GM12864 (cell line): ENCODE measurements at places on chromosomes 2 and 18.

- no peak for DNase-seq
These were observed 27.1 kb downstream of the C2orf76 start for GRCh38 chr2:119339562-119339923.

- DNase-seq, result no peak
These were observed 136.4 kb downstream of the LRRC30 start for GRCh38 chr18:7367336-7367735.

- DNase-seq, result no peak
These were observed 43.0 kb downstream of the EVA1A start for GRCh38 chr2:75517547-75518230.

DNA sequence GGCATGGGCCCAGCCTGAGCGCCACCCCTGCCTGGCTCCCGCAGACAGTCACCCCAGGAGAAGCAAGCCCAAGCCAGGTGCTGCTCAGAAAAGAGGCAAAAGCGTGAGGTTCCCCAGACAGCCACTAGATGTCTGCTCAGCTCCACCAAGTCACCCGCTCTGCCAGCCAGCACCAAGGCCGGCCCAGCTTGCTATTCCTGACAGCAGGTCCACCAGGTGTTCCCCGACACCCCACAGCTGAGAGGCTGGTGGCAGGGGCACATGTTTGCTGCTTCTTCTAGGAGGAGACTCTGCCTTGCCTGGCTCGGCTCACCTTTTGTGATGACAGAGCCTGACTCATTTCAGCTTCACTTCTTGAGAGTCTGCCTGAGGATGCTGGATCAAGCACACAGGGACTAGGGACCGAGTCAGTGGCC lies 206.7 kb downstream of the MGAT5 start:
- DNase-seq, result peak; percentile 16

- no peak for DNase-seq
These were observed 223.9 kb downstream of the MBD5 start for GRCh38 chr2:148244593-148245292.
